ENCODE measurements at places on chromosomes 7 and 10.

DNA sequence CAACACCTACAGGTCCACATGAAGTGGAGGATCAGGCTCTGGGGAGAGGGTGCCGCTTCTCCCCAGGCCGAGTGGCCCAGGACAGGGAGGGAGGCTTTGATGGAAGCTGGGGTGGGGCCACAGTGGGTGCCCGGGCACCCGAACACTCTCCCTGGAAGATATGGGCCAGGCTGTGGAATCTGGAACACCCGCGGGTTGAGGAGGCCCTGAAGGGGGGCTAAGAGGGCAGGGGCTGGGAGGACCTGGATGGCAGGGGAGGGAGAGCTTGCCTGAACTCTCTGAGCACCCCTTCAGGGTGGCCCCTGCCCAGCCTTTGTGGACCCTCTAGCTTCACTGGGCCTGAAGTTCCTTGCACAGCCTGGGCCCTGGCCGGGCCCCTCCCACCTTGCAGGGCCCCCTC, 4.5 kb upstream of the NKX6-2 start:
- DNase-seq: no peak

- no peak for DNase-seq
These were observed 171.3 kb upstream of the PRKCQ start for GRCh38 chr10:6751363-6751762.

- DNase-seq: no peak
These were observed 13.2 kb downstream of the MLLT10 start for GRCh38 chr10:21547246-21547645.

- DNase-seq: no peak
These were observed 177.2 kb upstream of the KLF14 start for GRCh38 chr7:130910949-130911944.

GRCh38 chr7:83528925-83529423, 120.0 kb downstream of the SEMA3E start:
- no peak for DNase-seq

DNA sequence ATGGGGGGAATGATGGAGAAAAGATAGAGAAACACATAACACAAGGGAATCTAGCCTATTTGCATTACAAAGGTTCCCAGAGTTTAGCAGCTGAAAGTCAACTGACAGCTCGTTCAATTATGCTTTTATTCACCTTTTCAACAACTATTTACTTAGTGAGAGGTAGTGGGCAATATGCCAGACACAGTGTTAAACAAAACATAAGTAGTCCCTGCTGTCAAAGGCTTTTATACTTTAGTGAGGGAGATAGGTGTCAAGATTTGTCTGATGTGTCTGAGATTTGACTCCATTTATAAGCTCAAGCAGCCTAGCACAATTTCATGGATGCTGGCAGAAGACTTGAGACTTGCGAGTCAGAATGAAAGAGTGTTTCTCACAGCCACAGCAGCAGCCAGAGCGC, 549.0 kb upstream of the VSTM2A start:
- no peak for DNase-seq

DNA sequence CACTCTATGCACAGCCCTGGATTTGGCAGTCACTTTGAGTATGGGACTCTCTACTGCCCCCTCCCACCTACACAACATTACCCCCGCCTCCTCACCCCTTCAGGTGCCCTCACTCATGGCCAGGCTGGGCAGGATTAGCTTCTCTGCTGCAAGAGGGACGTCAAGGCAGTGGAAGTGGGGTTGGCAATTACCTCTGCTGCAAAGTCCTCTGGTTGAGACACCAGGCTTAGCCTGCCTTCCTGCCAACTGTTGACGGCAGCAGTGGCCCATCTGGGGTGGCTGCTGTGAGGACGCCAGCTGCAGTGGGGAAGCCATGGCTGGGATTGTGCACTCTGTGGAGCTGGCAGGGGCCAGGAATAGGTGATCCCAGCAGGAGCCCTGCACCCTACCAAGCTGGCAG, 26.7 kb downstream of the SVIL start:
- DNase-seq: no peak

DNA sequence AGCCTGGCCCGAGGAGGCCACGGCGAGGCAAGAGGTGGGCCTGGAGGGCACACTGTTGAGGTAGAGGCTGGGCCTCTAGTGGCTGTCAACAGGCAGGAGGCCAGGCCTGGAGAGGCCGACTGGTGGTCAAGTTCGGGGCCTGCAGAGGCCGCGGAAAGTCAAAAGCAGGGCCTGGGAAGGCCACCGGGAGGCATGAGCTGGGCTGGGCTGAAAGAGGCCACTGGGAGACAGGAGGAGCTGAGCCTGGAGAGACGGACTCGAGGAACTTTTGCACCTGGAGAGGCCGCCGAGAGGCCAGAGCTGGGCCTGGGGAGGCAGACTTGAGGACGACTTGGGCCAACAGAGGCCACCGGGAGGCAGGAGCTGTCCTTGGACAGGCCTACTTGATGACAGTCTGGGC, 321.2 kb downstream of the ZNF479 start:
- no peak for DNase-seq

DNA sequence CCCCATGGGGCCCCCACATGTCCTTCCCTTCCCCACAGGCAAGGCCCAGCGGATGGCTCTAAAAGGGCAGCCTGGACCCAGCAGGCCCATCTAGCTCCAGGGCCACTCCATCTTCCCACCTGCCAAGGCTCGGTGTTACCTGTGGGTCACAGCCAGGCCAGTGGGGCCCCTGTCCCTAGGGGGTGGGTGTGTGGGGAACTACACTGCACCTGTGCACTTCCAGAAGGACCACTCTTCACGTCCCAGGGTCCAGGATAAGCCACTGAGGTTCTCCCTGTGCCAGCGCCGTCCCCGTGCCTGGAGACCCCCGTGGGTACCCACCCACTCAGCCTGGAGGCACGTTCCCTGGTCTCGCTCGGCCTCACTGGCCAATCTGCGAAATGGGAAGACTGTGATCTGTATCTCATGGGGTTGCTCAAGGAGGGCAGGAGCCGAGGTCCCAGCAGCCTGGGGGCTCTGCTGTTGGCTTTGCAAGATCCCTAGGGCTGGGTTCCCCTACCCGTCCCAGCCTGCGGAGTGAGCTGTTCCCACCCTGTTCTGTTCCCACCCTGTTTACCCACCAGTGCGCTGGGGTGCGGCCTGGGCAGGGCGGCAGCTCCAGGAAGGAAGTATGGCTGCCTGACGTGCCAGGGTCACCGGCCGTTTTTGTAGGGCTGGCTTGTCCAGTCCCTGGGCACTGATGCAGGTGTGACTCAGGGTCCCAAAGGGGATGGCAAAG, 4.6 kb downstream of the PWWP2B start:
- DNase-seq: no peak

DNA sequence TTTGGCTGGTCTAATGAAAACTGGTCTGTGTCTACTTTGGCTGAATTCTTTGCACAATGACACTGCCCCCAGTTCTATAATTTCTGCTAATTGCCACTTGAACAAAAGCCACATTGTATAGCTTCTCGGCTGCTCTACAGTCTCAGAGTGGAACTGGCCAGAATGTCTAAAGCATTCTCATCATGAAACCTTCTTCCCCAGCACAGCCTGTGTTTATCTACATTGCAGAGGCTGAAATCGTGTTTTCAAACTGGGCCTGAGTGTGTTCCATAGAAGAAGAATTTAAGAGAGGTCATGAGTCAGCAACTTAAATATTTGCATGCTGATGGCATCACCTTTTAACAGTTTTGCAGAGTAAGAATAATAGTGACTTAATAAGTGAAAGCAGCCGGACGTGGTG, 177.2 kb downstream of the BUB3 start:
- no peak for DNase-seq

DNA sequence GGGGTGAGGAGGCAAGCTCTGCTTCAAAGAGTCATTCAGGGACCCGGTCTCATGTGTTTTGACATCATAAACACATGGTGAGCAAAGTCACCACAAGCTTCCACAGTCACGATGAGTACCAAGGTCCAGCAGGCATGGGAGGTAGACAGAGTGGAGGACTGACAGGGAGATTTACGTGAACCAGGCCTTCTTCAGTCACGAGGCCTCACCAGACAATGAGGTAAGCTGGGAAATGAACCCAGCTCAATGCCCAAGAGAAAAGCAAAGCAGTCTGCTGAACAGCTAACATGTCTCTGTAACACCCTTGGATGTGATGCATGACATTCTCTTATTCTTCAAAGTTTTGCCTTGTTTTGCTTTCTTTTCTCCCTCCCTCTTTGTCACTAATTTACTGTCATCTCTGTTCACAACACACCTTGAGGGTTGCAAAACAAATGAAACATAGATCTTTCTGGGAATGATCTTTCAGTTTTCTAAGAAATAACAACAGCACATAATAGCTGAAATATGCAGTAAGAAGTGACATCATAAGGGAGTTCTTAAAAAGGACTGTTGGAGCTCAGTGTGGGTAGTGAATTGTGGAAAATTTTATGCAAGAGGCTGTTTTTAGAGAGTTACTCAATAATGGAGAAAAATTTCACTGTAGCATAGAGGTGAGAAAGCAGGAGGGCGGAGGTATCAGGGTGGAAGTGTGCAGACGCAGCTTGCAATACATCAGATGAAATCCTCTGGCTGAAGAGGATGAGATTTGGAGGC, 9.0 kb downstream of the PPP1R17 start:
- DNase-seq: no peak

DNA sequence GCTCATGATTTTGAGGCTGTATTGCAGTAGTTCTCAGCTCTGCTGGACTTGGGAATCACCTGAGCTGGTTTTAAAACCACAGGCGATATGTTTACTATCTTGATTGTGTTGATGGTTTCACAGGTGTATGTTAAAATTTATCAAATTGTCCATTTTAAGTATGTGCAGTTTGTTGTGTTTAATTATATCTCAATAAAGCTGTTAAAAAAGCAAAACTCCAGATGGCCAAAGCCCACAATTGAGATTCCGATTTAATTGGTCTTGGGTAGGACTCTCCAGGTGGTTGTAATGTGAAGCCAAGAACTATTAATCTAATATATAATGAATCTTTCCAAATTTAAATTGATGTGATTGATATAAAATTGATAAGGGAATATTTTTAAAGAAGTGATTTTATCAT, 48.6 kb downstream of the NRCAM start:
- no peak for DNase-seq

- DNase-seq: no peak
These were observed 53.8 kb upstream of the TCF7L2 start for GRCh38 chr10:112896273-112896672.

DNA sequence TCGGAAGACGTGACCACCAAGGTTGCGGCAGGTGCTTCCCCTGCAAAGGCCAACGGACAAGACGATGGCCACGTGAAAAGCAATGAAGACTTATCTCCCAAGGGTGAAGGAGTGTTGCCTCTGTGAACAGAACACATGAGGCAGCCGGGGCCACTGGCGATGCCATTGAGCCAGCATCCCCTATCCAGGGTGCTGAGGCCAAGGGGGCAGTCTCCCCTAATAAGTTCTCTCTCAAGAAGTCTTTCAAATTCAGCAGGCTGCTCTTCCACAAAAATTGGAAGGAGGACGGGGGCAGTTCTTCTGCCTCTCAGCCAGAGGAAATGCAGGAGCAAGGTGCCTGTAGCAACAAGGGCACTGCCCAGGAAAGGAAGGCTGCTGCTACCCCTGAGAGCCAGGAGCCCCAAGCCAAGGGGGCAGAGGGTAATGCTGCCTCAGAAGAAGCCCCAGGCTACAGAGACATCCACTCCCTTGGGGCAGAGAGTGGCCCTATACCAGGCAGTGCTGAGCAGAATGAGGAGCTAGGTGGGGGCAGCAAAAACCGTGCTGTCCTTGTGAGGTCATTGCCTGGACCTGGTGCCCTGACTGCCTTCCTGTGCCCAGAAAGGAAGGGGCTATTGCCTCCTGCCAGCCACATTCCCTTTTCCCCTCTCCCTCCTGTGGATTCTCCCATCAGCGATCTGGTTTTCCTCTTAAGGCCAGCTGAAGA, 17.3 kb downstream of the NT5C2 start:
- DNase-seq: no peak

DNA sequence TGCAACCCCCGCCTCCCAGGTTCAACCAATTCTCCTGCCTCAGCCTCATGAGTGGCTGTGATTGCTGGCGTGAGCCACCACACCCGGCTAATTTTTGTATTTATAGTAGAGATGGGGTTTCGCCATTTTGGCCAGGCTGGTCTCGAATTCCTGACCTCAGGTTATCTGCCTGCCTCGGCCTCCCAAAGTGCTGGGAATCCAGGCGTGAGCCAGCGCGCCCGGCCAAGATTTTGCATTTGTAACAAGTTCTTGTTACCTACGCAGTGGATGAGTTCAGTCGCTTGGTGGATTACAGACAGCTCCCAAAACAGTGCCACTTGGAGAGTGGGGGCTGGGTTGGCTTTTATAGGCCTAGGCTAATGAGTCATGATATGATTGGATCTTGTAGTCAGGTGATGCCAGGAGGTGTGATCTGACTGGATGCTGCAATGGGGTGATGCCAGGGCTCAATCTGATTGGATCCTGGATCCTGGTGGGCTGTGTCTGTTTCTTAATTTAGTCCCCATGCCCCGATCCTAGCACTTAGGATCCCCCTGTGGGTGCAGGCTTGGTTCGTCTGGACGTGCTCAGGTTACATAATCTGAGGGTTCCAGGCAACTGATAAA, 20.3 kb downstream of the SBDS start:
- no peak for DNase-seq

DNA sequence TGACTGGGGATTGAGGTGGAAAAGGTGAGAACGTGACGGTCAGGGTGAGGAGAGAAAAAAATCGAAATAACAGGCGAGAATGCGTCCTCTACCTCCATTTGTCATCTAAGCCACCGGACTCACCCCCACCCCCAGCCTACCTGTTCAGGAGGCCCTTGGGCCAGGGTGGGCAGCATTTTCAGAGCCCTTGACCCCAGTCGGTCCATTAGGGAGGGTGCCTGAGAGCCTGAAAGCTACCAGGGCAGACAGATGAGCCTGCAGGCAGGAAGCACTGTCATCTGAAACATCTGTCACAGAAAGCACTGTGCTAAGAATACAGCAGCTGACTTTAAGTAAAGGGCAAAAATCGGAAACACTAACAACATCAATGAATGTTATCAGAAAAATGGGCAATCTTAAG, 47.0 kb downstream of the MAD1L1 start:
- no peak for DNase-seq

GRCh38 chr10:49360271-49361177, 35.4 kb downstream of the DRGX start:
- no peak for DNase-seq

All from GM12864 (cell line).